Stimulated activated CD8-positive, alpha-beta memory T cell treated with anti-CD3 and anti-CD28 coated beads, Interleukin-4, amount 100 ng/mL, for 4 hours (primary cell): ENCODE measurements at places on chromosomes 1 and 21.

DNA sequence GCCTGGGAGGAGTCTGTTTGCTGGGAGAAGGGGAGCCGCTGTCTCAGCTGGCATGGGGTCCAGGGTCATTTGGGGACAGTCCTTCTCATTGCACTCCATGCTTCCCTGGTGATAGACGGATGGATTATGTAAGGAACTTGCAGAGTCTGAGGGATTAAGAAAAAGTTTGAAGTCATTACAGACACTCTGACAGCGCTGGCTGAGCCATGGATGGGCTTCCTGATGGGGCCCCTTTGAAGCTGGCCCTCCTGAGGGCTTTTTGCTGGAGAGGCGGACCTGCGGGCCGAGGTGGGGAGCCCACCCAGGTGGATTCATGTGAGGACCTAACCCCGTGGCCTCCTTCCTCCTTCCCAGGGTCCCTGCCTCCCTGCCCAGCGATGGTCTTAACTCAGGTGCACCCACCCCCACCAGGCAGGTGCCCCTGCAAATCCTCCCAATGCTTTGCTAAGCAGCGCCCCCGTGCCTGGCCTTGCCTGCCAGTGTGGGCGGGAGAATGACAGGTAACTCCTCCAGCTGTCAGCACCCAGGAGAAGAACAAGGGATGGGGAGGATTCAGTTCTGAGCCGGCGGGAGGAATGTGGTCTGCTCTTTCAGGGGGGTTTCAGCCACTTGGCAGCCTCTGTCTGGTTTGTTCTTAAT lies 24.2 kb upstream of the C1orf174 start:
- no peak for DNase-seq

DNA sequence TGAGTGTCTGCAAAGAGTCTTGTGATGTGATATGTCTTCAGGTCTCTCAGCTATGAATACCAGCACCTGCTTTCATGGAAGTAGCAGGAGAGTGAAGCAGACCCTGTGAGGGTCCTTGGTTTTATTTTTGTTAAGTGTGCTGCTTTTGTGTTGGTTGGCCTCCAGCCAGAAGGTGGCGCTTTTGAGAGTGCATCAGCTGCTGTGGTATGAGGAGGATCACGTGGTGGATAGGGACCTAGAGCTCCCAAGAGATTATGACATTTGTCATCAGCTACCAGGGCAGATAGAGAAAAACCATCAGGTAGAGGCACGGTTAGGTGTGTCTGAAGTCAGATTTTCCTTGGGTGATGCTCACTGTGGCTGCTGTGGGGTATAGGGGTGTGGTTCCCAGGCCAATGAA lies 1232.1 kb downstream of the MRPL39 start:
- DNase-seq: no peak

GRCh38 chr1:226719596-226720387 lies 19.3 kb downstream of the ITPKB start:
- no peak for DNase-seq

- no peak for DNase-seq
Observed at GRCh38 chr1:111976842-111977241, 12.6 kb downstream of the KCND3 start.

- no peak for DNase-seq
Observed at GRCh38 chr1:46153732-46154131, 21.2 kb upstream of the TSPAN1 start.

DNA sequence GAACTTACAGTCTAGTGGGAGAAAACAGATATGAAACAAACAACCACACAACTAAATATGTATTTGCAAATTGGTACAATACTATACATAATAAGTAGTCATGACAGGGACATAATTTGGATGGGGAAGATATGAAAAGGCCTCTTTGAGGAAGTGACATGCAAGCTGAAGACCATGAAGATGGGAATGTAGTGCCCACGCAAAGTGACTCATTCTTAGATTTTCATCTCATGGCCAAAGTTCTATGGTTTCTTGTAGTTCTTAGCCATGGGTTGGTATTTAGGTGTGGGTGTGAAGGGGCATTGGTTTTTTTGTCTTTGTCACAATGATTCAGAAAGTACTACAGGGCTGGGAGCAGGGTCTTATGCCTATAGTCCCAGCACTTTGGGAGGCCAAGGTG lies 105.4 kb upstream of the FAM78B start:
- DNase-seq: no peak

DNA sequence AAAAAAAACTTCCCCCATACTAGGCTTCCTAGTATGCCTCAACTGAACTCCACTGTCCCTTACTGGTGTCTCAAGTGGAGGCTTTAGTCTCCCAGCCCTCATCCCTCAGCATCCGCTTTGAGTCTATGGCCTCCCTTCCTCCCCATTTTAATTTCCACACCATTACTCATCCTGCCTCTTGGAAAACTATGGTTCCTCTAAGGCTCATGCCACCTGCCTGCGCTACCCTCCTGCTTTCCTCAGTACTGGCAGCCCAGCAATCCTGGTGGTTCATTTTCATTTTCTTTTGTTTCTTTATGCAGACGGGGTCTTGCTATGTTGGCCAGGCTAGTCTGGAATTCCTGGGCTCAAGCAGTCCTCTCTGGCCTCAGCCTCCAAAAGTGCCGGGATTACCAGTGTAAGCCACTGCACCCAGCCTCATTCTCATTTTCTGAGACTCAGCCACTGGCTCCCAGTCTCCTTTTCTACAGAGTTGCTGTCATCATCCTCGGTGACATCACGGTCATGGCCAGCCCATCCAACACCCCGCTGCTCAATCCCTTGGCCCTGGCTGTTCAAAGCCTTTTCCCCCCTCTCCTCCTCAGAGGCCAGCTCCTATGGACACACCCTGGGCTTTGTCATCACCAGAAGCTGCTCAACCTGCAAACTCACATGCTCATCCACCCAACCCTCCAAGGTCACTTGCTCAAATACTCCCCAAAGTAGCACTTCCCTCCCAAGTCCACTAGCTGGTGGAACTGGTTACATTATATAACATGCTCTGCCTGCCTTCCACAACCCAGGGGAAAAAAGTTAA lies 2.3 kb upstream of the PMVK start:
- no peak for DNase-seq

GRCh38 chr1:181117648-181118449 lies 29.3 kb downstream of the IER5 start:
- DNase-seq: no peak

DNA sequence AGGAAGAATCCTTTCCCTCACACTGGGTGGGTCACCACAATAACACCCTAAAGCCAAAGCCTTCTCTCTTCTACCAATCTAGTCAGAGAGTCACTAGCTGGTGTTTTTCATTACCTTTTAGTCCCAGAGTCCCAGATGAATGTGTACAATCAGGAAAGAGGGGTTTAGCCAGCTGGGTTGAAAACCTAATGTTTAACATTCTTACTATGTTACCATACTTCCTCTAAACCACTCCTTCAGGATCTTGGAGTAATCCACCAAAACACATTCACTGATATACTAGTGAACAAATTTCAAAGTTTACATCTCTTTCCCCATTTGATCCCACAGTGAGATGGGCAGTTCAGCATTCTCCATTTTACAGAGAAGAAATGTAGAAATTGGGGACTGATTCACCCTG lies 9.7 kb downstream of the LPAR3 start:
- no peak for DNase-seq
